Naive B cell (primary cell): ENCODE measurements at places on chromosomes 6 and 20.

DNA sequence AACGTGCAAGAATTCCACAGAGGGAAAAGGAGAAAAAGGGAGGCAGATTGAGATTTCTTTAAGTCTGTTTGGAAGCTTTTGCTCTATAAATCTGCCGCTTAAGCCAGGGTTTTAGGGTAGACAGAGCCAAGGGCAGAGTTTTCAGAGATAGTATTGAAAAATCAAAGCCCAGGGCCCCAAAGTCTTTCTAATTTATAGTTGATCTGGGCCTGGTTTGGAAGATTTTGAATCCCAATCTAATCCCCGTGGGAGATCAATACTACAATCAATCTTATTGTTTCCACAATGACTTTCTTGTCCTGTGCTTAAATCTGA, 3.3 kb downstream of the BMP2 start:
- peaks cover 58% of the 10 kb centered on the region for H3K27me3 ChIP-seq
- no peaks in the 10 kb centered on the region for H3K36me3 ChIP-seq
- H3K27ac ChIP-seq: no peak overlapping the region
- H3K4me1 ChIP-seq: peaks cover 20% of the 10 kb centered on the region

GRCh38 chr20:45311589-45312211, 3.6 kb upstream of the MATN4 start:
- DNase-seq: peak; percentile 58
- peaks cover 89% of the 10 kb centered on the region for H3K27me3 ChIP-seq
- H3K36me3 ChIP-seq: no peaks in the 10 kb centered on the region
- no peak overlapping the region for H3K27ac ChIP-seq
- H3K4me3 ChIP-seq: no peak overlapping the region

DNA sequence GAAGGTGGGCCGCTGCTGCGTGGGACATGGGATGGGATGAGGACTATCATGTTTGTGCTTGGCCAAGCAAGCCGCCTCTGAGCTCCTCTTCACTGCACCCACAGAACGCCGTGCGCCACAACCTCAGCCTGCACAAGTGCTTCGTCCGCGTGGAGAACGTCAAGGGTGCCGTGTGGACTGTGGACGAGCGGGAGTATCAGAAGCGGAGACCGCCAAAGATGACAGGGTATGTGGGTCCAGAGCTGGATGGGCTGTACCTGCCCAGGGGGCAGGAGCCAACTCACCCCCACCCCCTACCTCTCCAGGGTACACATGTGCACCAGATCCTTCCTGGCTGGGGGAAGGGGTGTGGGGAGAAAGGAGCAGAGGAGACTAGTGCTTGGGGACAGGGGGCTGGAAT, 43.5 kb upstream of the MDFI start:
- H3K4me3 ChIP-seq: no peak overlapping the region
- H3K36me3 ChIP-seq: no peaks in the 10 kb centered on the region
- H3K4me1 ChIP-seq: peaks cover 8% of the 10 kb centered on the region
- DNase-seq: no peak
- H3K27ac ChIP-seq: no peak overlapping the region
- no peaks in the 10 kb centered on the region for H3K27me3 ChIP-seq

DNA sequence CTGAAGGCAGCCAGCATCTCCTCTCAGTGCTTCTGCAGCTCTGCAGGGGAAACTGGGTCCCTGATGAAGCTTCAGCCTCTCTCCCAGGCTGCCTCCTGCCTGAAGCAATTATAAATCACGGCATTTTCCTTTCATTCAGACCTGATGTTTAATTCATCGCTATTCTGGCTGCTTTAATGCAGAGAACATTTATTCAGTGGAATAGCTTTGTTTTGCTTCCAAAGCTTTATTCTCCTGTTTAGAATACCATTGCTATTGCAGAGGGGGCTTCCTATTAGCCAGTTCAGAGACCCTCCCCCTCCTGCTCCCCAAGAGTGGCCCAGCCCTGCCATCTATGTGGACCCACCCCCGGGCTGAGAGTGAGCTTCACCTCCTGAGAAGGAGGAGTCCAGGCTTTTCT, 255.6 kb downstream of the LRFN2 start:
- H3K36me3 ChIP-seq: no peaks in the 10 kb centered on the region
- DNase-seq: no peak
- H3K27ac ChIP-seq: no peak overlapping the region
- H3K4me3 ChIP-seq: no peak overlapping the region
